Lung microvascular endothelial cell (primary cell): ENCODE measurements at places on chromosomes 5 and 9.

- no peak for DNase-seq
Measured at GRCh38 chr5:73922875-73923557, 297.0 kb downstream of the ARHGEF28 start.

- DNase-seq = peak; percentile 41
Measured at GRCh38 chr9:110143950-110144545, 63.9 kb downstream of the C9orf152 start.

- no peak for DNase-seq
Measured at GRCh38 chr9:28319981-28320380, 746.7 kb upstream of the C9orf72 start.

GRCh38 chr5:159874263-159874662 is 42.0 kb upstream of the ADRA1B start:
- peak; percentile 32 for DNase-seq

DNA sequence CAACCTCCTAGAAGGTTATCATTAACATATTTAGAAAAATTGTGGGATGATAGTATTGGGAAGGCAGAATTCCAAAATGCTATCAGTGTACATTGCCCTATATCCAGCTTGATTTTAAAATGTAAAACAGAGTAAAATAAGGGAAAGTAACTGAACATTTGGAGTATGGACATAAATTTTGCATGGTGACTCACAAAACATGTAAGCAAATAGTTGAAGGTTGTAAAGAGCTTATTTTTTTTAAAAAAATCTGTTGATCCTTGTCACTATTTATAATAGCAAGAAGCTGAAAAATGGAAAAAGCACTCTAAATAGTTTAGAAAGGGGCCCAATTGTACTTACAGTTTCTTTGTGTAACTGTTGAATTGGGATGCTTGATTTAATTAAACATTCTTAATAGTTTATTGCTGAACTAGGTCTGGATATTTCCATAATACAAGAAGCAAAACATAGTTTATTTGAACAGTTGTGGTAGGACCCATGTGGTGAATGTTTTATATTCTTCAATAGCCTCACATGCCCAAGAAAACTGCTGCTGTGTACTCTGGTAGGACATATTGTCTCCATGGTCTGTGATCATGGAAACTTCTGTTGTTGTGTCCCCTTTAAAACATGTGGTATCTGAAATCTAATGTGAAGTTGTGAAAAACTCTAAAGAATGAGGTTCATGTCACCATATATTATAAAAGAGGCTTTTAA is 82.4 kb downstream of the NNT start:
- no peak for DNase-seq

- DNase-seq = no peak
Measured at GRCh38 chr5:123514615-123515355, 2.8 kb downstream of the CSNK1G3 start.

- no peak for DNase-seq
Measured at GRCh38 chr9:92291577-92291976, 1.9 kb downstream of the IARS1 start.

DNA sequence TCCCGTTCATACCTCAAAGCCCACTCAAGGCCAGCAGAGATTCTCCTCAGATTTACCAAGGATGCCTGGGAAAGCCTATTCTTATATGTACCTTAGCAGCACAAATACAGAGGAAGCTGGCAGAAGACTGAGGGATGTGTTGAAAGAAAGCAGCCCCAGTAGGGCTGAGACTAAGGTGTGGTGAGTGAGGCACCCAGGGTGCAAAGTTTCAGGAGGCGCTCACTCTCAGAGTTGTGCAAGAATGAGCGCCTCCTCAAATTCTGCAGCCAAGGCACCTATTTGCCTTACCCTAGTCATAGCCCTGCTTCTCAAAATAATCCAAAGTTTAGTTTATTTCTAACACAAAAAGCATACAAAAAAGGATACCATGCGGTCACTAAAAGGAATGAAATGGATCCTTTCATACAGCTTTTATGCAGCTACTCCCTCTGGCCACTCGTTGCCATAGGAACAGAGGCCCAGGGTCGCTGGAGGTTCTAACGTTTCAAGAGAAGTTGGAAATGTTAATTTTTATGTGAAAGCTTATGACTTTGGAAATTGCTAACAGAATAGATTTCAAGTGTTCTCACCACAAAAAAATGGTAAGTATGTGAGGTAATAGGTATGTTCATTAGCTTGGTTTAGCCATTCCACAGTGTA is 79.7 kb upstream of the SMIM23 start:
- no peak for DNase-seq

DNA sequence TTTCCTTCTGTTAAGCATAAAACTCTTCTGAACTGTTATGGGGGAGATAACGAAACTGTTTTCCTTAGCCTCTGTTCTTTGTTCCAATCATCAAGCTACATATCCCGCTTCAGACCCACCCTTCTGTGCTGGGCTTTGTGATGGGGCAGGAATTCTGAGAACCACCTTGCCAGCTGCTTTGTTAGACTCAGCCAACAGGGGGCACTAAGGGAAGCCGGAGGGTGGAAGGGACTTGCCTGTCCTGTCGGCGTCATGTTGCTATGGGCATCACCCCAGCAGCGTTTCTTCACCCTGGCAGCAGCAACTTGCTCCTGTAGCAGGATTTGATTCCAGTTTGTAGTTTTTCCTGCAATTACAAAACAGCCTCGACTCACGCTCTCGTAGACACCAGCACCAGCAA is 169.1 kb downstream of the CAAP1 start:
- peak; percentile 21 for DNase-seq

DNA sequence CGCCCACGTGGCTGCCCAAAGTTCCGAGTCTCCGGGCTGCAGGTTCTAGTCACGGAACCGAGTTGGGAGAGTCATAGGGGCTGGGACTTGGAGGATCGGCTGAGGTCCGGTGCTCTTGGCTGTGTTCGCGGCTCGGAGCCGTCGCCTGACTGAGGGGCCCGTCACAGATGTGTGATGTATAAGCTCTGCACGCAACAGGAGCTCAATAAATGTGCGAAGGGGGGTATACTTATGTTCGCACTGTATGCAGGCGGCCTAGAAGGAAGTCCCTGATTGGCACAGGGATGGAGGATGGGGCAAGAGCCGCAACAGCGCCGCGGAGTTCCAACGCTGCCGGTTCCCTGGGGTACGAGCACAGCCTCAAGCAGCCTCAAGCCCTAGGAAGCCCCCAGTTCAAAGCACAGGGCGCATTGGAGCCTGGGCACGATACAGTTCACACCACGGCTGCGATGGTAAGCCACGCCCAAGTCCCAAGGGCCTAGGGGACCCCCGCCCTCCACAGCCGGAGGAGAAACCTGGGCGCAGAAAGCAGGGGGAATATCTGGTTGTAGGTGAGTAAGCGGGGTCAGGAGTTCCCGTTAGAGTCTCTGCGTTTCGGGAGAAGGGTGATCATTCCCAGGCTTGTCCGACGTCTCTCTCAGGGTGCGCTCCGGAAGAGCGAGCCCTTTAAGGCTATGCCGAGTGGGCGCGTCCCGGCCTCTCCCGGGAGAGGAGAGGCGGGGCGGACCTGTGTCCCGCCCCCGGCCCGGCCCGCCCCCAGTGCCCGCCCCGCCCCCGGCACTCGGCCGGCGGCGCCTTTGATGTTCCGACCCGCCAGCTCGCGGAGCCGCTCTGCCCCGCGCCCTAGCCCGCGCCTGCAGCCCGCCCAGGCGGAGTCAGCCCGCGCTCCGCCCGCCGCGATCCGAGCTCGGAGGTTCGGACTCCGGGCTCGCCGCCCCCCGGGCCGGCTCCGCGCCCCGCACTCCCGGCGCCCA is at the start of gene TCF7:
Gene TCF7 (plus strand): TSS at position 780 of the 974 bp plus-strand sequence. CDS start 226 bp downstream, outside the sequence.
- peak; percentile 68 for DNase-seq

- DNase-seq = no peak
Measured at GRCh38 chr9:105281272-105281671, 36.8 kb downstream of the SLC44A1 start.

- DNase-seq = peak; percentile 63
Measured at GRCh38 chr9:114504341-114505186, 709 bp downstream of the WHRN start.

DNA sequence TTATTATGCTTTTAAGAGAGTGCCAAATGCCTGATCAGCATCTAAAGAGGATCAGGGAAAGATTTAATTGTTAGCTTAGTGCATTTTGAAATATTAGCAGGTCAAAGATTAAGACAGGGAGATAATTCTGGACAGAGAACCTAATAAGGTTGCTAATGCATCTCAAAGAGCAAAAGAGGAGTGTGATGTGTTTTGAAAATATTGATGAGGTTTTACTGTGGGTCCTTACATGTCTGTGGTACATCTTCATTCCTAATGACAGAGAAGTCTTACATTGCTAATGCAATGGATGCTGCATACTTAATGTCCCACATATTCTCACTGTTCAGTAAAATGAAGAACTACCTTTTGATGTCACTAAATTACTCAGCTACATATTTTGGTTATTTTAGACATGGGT is 154.1 kb downstream of the TAF11L14 start:
- DNase-seq = no peak

GRCh38 chr9:108751369-108751768 is 104.4 kb downstream of the ACTL7B start:
- DNase-seq = no peak

- peak; percentile 28 for DNase-seq
Measured at GRCh38 chr5:142109331-142110045, 909 bp downstream of the NDFIP1 start.

GRCh38 chr9:120542701-120543490 is 37.1 kb downstream of the CDK5RAP2 start:
- peak; percentile 90 for DNase-seq

- peak; percentile 17 for DNase-seq
Measured at GRCh38 chr5:111755942-111756381, 1.0 kb downstream of the NREP start.
